Skin of body (tissue), 3 donors: ENCODE measurements at places on chromosomes 7 and 10. TPM values are rescaled to one million over a fixed set of nuclear protein-coding genes. Genes with fewer than 3 reads are reported as not detected.

CEP55 gene
- 7.8 TPM for total RNA-seq

GPR15LG gene
- 2.1 TPM for total RNA-seq

LGI1 gene
- 2.6 TPM for total RNA-seq

EFCAB10 gene
- total RNA-seq = not detected

PIK3AP1 gene
- total RNA-seq = 6.2 TPM

IL15RA gene
- total RNA-seq = 3.6 TPM

SNX10 gene
- 5.8 TPM for total RNA-seq

BTBD16 gene
- total RNA-seq = 1.3 TPM

ARHGEF5 gene
- 14.3 TPM for total RNA-seq

C10orf105 gene
- total RNA-seq = under 0.01 TPM

- peak; percentile 41 for DNase-seq
These were observed 69.3 kb downstream of the MTERF1 start for GRCh38 chr7:91811236-91811635.

DNA sequence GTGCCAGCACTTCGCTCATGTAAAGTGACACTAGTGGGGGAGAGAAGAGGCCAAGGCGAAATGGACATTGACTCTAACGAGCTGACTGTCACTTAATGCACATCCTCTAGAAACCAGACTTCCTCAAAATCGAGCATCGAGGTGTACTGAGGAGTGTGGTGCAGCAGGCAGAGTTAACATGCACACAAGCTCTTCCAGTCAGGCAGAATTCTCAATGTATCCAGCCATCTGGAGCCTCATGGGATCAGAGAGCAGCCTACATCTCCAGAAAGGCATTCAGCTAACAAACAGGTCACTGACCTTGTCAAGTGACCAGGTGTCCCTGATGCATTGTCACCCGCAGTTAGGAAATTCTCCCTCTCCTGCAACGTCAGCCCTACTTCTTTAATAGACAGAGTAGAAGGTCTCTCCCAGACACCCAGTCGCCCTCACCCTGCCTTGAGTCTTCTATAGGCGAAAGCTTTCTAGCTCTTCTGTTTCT, 259.8 kb upstream of the AOAH start:
- DNase-seq = no peak

DNA sequence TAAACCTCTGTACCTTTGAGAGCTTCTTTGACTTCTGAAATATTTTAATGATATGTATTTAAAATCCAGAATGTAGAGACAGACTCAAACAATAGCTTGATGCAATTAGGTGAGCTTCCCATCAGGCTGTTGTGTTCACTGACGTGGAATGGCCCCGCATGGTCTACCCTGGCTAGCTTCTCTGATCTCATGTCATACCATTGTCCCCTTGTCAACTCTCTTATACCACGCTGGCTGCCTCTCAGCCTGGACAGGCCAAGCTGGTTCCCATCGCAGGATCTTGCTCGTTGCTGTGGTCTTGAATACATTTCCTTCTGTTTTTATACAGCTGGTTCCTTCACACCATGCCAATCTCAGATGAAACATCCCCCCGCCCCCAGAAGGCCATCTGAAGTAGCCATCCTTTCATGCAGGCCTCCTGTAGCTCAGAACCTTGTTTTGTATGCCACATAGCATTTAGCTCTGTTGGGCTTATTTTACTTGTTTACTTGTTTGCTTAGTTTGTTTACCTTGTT, 84.2 kb downstream of the FANK1 start:
- no peak for DNase-seq

DNA sequence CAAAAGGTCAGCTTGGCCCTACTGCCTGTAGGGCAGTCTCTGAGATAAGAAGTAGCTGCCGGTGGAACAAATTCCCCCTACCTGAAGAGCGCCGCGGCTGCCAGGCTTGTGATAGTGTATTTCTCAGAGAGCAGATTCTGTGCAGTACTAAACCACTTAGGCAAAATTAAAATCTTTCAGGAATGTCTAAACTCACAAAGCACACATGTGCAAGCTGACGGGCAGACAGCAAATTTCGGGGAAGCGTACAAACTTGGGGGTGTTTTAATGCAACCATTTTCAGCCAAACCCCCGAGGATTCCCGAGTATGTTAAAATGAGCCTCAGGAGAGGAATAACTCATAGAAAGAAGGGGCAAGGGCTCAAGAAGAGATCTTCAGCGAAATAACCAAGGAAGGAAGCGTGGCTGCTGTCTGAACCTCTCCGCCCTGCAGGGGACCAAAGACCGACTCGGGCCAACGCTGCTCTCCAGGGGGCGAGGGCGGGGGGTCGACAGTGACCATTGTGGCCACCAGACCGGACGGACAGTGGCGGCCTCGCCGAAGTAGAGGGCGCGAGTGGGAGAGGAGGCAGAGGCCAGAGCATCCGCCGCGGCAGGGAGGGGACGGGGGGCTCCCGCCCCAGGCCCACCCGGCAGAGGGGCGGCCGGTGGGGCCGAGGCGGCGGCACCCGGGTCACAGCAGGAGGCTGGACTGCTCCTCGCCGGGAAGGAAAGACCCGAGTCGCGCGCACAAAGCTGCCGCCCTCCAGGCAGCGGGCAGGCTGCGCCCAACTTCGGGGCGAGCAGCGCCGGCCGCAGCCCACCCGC, 819 bp downstream of the HYCC1 start:
- peak; percentile 14 for DNase-seq

GRCh38 chr7:52771177-52771576, 264.3 kb upstream of the POM121L12 start:
- DNase-seq = no peak

GRCh38 chr7:133584956-133585668, 332.2 kb downstream of the EXOC4 start:
- no peak for DNase-seq

DNA sequence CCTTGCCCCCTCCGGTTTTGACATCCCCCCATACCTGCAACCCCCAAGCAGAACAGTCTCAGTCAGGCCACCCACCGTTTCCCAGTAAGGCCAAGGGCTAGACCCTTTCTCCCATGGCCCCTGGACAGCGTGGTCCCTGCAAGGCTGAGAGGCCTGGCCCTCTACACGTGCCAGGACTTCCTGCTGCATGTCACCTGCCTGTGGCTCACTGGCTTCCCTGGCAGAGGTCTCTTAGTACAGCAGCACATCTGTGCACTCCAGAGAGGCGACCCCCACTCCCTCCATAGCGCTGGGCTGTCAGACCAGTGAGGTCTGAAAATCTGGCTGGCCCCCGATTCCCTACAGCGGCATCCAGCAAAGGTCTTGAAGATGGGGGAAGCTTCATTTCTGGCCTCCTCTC, 26.4 kb upstream of the JAKMIP3 start:
- no peak for DNase-seq

GRCh38 chr7:44889086-44889781, 3.9 kb upstream of the PURB start:
- no peak for DNase-seq

GRCh38 chr10:89250865-89251408, 638 bp downstream of the LIPA start:
- DNase-seq = no peak

DNA sequence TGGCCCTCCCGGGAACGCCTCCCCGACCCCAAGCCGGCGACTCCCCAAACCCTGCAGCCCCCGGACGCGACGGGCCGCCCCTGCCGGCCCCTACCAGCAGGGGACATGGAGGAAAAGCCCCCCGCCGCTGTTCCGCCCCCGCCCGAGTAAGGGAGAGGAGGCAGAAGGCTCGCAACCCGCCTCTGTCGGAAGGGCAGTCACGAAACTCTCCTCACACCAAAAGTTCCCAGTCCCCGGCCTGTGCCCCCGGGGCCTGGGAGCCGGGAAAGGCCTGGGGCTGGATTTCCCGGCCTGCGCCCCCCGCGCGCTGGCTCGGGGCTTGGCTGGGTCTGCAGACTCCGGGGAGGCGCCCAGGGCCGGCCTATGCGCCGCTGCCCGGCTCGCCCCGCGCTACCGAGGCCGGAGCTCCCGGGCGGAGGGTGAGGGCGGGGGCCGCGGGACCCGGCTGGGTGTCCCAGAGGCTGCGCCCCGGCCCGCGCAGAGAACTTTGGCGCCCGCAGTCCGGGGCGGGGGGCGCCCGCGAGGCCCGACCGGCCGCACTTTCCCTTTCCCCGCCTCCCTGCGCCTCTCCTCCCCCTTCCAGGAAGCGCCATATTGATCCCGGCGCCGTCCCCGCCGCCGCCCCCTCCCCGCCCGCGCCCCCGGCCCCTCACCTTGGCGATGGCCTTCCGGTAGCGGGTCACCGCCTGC, 728 bp downstream of the PARD3 start:
- no peak for DNase-seq

DNA sequence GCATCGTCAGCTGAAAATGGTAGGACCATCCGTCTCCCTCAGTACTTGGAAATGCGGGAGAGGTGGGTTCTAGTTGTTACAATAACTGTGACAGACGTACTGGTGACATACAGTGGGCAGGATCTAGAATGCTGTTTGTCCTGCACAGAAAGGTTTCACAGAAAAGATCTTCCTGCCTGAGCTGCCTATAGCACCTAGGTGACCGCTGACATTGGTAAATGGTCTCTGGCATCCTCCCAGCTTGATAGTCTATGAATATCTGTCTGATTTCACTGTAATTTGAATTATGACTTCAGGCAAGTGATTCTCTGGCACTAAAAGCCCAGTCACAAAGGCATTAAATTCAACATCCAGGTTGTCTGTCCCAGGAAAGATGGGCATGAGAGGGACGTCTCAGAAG, 38.2 kb upstream of the CCDC3 start:
- DNase-seq = no peak

DNA sequence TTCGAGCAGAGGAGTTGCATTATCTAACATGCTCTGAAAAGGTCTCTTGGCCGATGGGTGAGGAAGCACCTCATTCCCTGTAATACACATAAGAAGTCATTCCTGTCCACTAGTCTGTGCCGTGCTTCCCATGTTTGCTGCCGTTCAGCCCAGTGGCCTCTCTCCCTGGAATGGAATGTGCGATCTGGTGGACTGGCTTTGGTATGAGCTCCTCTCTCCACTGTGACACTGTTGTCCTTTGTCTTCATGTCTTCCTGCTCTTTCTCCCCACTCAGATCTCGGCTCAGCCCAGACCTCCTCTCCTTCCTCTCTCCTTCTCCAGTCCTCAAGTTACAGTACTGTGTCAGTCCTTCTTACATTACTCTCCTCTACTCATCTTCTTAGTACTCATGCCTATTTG, 192.8 kb upstream of the KLF6 start:
- DNase-seq = no peak

- DNase-seq = peak; percentile 0
These were observed 67.6 kb downstream of the ITGA8 start for GRCh38 chr10:15652117-15652516.

DNA sequence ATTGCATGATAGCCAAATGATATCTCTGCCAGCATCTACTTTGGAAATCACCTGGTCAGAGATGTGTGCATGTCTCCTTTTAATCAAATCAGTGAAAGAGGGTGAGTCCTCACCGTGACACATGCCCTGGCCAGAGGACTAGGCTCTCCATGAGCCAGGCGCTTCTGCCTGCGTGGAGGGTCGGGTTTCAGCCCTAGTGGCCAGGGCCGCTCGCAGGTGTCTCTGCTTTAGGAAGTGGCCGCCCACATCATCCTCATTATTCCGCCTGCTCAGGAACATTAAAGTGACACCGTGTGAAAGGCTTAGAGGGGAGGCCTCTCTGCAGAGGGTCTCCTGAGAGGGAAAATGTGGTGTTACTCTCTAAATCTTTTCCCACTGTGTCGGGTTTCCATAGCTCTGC, 173.6 kb upstream of the PRKCQ start:
- no peak for DNase-seq

GRCh38 chr10:124685261-124685660, 58.9 kb downstream of the FAM53B start:
- DNase-seq = no peak

DNA sequence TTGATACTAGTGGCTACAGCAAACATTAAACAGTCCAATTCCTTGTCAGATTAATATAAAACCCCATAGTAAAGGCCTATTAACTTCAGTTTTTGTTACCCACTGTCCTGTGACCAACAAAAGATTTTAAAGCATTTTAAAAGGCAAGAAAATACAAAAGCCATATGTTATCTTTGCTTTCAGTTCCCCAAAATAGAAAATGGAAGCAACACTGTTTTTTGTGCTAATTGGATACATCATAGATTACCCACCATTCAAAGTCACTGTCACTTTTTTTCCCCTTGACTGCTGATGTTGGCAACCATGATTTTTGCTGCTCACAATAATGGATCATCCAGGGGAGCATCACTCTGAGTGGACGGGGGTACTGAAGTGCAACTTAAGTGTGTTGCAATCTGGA, 52.4 kb upstream of the TMEM140 start:
- no peak for DNase-seq

- DNase-seq = no peak
These were observed 345.5 kb downstream of the GALNT17 start for GRCh38 chr7:71477441-71477840.

DNA sequence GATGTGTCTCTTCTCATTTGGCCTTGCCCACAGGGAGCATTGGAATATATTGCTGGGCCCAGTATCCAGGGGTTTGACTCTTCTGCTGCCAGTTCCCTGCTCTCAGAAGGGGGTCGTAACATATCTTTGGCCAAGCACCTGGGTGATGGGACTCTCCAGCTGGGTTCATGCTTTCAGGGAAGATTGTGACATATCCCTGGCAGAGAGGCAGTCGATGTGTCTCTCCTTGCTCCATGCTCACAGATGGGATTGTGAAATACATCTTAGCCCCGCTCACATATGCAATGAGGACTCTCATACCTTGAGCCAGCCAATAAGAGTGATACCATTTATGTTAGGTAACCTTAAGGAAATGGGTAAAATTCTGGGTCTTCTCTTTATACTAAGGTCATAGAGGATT, 39.2 kb upstream of the ZNF680 start:
- no peak for DNase-seq

- DNase-seq = no peak
These were observed 519 bp upstream of the ZNF655 start for GRCh38 chr7:99557940-99558305.

DNA sequence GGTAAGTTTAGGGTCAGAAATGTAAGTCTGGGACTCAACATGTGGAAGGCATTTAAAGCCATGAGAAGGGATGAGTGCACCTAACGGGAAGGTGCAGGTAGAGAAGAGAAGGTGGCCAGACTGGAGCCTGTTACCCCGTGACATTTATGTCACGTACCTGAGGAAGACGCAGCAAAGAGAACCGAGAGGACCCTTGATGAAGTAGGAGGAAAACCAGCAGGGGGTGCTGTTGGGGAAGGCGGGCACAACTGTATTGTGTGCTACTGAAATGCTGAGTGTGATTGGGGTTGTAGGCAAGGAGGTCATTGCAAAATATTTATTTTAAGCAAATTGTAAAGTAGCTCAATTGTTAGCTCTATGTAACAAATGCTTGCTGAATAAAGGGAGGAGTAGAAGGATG, 338.2 kb upstream of the PRKCQ start:
- no peak for DNase-seq

GRCh38 chr7:81051811-81052413, 133.1 kb upstream of the SEMA3C start:
- no peak for DNase-seq
